Cerebellum (tissue), 4 donors: ENCODE measurements at places on chromosomes 16 and 17. TPM values are rescaled to one million over a fixed set of nuclear protein-coding genes. Genes with fewer than 3 reads are reported as not detected.

JPT1 gene
- 297 TPM for total RNA-seq

KRTAP9-8 gene
- not detected for total RNA-seq

CHST5 gene
- 0.45 TPM for total RNA-seq

CRYBA1 gene
- total RNA-seq, result not detected

C16orf74 gene
- total RNA-seq, result 1.00 TPM

NEUROD2 gene
- 25.0 TPM for total RNA-seq

PPL gene
- 3.3 TPM for total RNA-seq

AURKB gene
- 15.2 TPM for total RNA-seq

EFCAB5 gene
- 2.4 TPM for total RNA-seq

KRT12 gene
- not detected for total RNA-seq

CYLD gene
- total RNA-seq, result 43.0 TPM

GAS2L2 gene
- 0.36 TPM for total RNA-seq

ZACN gene
- not detected for total RNA-seq

PRDM7 gene
- not detected for total RNA-seq

NRN1L gene
- not detected for total RNA-seq

TBC1D3E gene
- not detected for total RNA-seq

SLC47A1 gene
- 1.00 TPM for total RNA-seq

HIGD1B gene
- 1.5 TPM for total RNA-seq

SLC6A2 gene
- 2.4 TPM for total RNA-seq

EVI2B gene
- total RNA-seq, result 0.36 TPM

KRTAP2-1 gene
- total RNA-seq, result not detected

CPHXL2 gene
- not detected for total RNA-seq

IRX3 gene
- total RNA-seq, result 11.4 TPM

TAT gene
- not detected for total RNA-seq

PIRT gene
- 7.3 TPM for total RNA-seq

TM4SF5 gene
- total RNA-seq, result not detected

SMPD3 gene
- total RNA-seq, result 40.6 TPM

CCDC43 gene
- total RNA-seq, result 24.0 TPM

SDR42E2 gene
- not detected for total RNA-seq

ABAT gene
- total RNA-seq, result 139 TPM

AOC2 gene
- 1.9 TPM for total RNA-seq

PHKB gene
- total RNA-seq, result 187 TPM

SHISA9 gene
- 24.7 TPM for total RNA-seq
